ENCODE measurements at places on chromosomes 16 and 17.

- DNase-seq: no peak
These were observed 3.4 kb downstream of the MIF4GD start for GRCh38 chr17:75267411-75268232.

DNA sequence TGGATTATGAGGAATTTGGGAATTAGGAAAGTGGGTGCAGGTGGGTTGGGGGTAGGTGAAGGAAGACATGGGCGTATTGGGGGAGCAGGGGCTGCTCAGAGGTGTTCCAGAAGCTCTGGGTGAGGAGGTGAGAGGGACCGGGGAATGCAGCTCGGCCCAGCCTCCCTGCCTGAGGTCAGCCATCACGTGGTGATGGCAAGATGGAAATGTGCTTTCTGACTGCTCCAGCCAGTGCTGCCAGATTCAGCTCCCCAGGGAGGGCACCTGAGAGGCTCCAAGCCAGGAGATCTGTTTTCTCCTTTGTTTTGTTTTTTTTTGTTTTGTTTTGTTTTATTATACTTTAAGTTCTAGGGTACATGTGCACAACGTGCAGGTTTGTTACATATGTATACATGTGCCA, 35.2 kb upstream of the STH start:
- DNase-seq: no peak

GRCh38 chr17:45355087-45355486, 38.3 kb upstream of the MAP3K14 start:
- DNase-seq: no peak

GRCh38 chr16:79431923-79432322, 168.6 kb downstream of the MAF start:
- no peak for DNase-seq

DNA sequence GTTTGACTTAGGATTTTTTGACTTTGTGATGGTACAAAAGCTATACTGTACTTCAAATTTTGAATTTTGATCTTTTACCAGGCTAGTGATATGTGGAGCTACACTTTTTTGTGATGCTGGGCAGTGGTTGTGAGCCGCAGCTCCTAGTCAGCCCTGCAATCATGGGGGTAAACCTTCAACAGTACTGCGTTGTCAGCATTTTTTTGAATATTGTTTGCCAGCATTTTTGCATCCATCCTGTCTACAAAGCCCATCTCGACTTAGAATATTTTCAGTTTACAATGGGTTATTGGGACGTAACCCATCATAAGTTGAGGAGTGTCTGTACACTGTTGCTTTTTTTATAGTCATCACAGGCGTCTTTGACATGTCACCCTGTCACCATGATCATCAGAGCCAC, 142.0 kb downstream of the SPECC1 start:
- no peak for DNase-seq

DNA sequence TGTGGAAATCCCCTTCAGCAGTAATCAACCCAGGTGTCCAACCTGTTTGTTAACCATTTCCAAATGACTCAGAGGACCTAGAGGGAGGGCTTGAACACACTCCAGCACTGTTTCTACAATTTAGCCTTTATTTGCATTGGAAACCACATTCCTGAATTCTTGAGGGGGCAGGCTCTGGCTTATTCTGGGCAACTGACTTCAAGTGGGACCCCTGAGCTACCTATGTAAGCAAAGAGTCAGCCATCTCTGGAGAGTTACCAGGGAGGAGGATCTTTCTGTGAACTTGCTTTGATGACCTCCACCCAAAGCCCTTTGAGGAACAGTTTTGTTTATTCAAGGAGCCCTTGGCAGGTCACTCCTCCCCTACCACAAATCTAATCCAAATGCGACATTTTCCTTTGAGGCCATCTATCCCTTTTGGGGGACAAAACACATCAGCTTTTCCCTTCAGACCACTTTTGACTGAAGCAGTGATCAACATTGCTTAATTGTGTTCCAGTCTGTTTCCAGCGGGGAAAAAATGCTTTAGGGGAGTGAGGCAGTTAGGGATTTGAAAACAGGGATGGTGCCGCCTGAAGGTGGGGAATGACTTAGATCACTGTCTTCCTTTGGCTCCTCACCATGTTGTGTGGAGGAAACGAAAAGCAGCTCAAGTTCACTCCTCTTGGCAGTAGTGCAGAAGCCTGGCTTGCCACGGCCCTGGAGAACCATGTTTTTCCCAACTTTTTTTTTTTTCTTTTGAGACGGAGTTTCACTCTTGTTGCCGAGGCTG, 46.2 kb downstream of the TUBD1 start:
- DNase-seq: no peak

GRCh38 chr16:2284797-2285576, 17.1 kb upstream of the RNPS1 start:
- DNase-seq: no peak

All from activated CD4-positive, alpha-beta T cell treated with anti-CD3 and anti-CD28 coated beads, Interleukin-2, amount 50 U/mL, for 1 hour (primary cell).